ENCODE measurements at places on chromosomes 11 and 22. TPM values are rescaled to one million over a fixed set of nuclear protein-coding genes. Genes with fewer than 3 reads are reported as not detected.
A peak's percentile ranks its signal among the peaks of the same experiment; 100 is the strongest.

GRCh38 chr11:127003260-127003981 is 2.9 kb upstream of the KIRREL3 start:
- DNase-seq, result no peak

- peak; percentile 42 for DNase-seq
Observed at GRCh38 chr11:64120951-64121569, 44.9 kb downstream of the MACROD1 start.

The FHIP1B gene
- 14.3 TPM for total RNA-seq

DNA sequence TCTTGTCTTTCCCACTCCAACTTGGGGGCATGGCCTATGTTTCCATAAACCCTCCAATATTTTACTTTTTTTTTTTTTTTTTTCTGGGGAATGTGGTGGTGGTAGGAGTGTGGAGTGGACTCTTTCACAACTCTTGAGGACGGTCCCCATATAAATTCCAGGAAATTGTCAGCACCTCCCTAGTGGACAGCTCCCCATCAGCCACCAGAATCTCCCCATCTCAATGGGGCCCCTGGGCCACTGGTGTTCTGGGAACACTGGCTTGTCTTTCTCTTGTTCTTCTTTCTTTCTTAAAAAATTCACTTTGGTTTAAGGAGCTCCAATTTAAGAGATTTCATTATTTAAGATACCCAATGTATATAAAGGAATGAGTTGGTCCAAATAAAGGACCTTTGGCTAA is 74.1 kb downstream of the ADM start:
- DNase-seq, result no peak

- peak; percentile 99 for DNase-seq
Observed at GRCh38 chr11:71453037-71453917, at the start of gene NADSYN1. TSS of gene NADSYN1 (plus strand) at chr11:71453203. CDS start at chr11:71453297, 94 bp downstream.

The PPP6R2 gene
- total RNA-seq, result 50.8 TPM

- peak; percentile 90 for DNase-seq
Observed at GRCh38 chr11:93197380-93198214, at the start of gene SLC36A4. TSS of gene SLC36A4 (minus strand) at chr11:93197991. CDS start at chr11:93197832, 159 bp downstream.

DNA sequence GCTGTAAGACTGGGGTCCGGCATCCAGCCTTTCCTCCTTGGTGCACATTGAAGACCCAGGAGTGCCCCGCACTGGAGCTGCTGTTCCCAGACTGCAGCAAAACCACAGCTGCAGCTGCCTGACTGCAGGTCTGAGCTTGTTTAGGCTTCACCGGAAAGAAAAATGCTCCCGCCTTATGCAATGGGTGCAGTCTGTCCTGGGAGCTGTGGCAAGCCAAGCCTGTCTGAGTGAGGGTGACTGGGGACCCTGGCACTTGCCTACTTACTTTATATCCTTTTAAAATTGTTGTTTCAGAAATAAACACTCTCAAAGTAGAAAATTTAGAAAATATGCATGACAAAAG is 23.3 kb upstream of the CD44 start:
- no peak for DNase-seq

DNA sequence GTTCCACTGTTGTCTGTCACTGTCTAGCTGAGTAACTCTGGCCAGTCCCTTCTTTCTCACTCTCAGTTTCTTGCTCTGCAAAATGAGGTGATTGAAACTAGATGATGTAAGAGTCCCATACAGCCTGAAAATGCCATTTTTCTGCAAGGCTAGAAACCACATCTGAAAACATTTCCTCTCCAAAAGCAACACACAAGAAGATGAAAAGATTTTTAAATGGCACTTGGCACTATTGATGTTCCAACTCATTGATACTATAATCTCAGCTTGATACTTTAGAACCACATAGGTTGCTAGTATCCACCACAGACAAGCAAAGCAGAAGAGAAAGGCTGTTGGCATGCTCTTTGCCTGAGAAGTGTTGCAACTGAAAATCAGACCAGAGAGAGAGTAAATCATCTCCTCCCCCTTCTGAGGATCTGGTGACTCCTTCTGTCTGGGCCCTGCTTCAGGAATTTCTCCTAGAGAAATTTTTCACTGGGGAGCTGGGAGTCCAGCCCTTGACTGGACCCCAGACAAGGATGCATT is 1217.9 kb downstream of the LRRC4C start:
- DNase-seq, result no peak

The GPR83 gene
- total RNA-seq, result 0.13 TPM
